ENCODE measurements at places on chromosomes 6 and 20.

- DNase-seq, result no peak
Observed at GRCh38 chr20:32823078-32823477, 3.3 kb downstream of the MAPRE1 start.

- no peak for DNase-seq
Observed at GRCh38 chr20:50195524-50196120, 5.0 kb downstream of the CEBPB start.

DNA sequence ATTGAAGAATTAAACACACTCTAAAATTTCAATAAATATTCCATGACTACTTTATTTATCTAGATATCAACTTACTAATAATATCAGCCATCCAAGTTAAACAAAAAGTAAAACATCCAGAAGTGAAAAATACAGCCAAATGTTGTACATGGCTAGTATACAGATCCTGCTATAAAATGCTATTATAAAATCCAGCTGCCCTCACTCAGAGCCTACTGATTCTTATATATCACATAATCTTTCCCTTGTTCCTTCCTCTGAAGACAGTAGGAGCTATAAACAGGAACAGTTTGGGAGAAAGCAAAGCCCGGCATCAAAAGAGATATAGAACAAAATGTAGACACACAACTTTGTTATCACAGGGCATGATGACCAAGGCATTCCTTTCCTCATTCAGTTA is 212.9 kb downstream of the PLCB4 start:
- no peak for DNase-seq

- no peak for DNase-seq
Observed at GRCh38 chr6:28838289-28838633, 85.5 kb downstream of the TRIM27 start.

DNA sequence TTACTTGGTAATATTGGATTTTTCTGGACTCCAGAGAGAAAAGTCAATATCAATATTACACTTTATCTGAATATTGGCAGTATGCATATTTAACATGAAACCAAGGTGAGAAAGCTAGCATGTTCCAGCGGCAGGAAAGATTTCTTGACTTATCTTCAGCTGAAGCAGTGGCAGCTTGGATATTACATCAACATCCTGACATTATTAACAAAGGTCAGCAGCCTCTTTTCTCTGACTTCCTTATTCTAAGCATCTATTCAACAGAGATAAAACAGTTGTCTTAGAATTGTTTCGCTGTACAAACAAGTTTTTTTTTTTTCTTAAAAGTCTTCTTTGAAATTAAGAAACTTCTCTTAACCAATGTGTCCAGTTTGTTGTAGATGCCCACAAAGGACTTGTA is 11.8 kb downstream of the DCBLD1 start:
- no peak for DNase-seq

GRCh38 chr6:107626645-107627044 is 136.7 kb downstream of the SOBP start:
- DNase-seq, result no peak

GRCh38 chr6:26657256-26657655 is 2.3 kb downstream of the ZNF322 start:
- no peak for DNase-seq

GRCh38 chr6:131029626-131030297 is 33.3 kb downstream of the EPB41L2 start:
- DNase-seq, result no peak

DNA sequence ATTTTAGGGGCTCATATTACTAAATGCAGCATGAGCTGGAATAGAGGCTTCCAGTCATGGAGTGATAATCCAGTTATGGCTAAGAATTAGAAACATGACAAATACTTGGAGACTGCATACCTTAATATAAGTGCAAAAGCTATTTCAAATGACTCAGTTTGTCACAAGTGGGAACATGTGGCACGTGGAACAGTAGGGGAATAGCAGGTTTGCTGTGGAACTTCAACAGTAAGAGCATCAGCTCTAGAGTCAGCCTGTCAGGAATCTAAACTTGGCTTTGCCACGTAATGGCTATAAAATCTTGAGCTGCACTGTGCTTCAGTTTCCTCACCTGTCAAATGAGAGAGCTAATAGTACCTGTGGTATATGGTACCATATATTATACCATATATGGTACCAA is 62.1 kb downstream of the HTR1B start:
- no peak for DNase-seq

DNA sequence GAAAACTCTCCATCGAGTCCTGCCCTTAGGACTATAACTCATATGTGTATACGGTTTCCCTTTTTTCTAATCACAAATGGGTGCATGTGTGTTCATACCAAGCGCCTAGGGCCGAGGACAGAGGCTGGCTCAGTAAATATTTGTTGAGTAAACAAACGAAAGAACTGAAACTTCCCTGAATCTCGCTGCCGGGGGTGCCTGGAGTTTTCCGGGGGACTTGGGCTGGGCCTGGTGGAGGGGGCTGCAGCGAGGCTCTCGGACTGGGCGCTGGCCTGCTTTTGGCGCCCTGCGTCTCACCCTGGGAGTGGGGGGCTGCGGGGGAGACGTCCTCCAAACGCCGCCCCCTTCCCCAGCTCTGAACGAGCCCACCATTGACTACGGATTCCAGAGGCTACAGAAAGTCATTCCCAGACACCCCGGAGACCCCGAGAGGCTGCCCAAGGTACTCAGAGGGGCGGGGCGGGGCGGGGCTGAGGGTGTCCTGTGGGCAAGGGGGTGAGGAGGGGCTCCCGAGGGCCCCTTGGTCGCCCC is 49.0 kb downstream of the CPXM1 start:
- no peak for DNase-seq

GRCh38 chr6:137589067-137589848 is 95.1 kb upstream of the OLIG3 start:
- no peak for DNase-seq

GRCh38 chr6:37323580-37323979 is 30.2 kb upstream of the RNF8 start:
- no peak for DNase-seq

DNA sequence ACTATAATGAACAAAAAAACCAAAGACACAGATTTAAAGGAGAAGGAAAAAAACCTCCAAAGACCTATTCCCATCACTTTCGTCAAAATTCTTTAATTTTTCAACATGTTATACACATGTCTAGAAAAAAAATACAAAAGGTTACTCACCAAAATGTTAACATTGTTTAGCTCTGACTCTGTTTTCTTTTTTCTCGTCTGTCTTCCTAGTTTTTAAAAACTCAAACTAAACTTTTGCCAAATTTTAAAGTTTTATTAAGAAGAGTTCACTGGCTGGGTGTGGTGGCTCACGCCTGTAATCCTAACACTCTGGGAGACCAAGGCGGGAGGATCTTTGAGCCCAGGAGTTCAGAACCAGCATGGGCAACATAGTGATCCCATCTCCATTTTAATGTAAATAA is 10.8 kb downstream of the MCUR1 start:
- DNase-seq, result no peak

GRCh38 chr6:70863343-70863742 is 93.5 kb downstream of the B3GAT2 start:
- DNase-seq, result no peak

- no peak for DNase-seq
Observed at GRCh38 chr20:19824861-19825260, 66.8 kb downstream of the RIN2 start.

GRCh38 chr6:156720691-156721685 is 56.2 kb upstream of the ARID1B start:
- DNase-seq, result no peak

DNA sequence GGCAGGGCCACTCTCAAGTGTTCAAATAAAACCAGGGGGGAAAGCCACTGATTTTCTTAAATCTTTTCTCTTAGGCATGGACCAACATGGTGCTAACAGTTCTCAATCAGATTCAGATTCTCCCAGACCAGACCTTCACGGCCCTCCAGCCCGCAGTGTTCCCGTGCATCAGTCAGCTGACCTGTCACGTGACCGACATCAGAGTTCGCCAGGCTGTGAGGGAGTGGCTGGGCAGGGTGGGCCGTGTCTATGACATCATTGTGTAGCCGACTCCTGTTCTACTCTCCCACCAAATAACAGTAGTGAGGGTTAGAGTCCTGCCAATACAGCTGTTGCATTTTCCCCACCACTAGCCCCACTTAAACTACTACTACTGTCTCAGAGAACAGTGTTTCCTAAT is 41.5 kb upstream of the SMIM28 start:
- DNase-seq, result no peak

DNA sequence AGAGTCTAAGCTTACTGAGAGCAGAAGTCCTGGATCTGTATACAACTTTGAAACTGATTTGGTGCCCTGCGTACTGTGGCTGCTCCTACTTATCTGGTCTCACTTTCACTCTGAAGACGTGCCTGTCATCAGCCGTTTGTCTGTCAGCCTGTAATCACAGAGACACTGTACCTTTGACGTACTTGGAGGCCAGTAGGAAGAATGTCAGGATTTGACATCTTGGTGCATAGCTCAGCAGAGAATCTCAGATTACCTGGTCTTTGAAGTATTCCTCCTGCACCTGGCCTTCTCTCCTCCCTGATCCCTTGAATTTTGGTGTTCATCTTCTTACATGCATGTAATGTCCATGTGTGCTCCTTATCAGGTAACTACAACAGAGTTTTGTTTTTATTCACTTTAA is 37.7 kb downstream of the DSE start:
- no peak for DNase-seq

DNA sequence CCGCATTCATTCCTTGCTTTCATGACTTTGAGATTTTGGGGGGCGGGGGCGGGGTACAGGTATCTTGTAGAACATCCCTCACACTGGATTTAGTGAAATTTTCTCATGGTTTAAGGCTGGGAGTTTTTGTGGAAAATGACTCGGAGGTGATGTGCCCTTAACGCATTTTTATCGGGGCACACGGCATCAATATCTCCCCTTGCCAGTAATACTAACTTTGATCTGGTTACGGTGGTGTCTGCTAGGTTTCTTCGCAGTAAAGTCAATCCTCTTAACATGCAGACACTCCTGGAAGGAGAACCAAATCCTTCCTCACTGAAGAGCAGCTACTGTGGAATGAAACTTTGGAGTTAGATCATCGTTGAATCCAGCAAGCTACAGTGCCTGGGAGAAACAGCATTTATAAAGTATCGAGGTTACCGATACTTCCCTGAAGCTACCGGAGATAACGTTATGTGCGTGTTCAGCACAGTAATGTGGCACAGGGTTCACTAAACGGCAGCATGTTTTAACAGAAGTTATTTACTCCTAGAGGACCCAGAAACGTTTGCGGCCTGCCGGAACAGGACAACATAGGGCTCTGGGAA is 1.2 kb upstream of the DYNLRB1 start:
- no peak for DNase-seq

- no peak for DNase-seq
Observed at GRCh38 chr6:43951063-43951755, 176.0 kb downstream of the MRPL14 start.

DNA sequence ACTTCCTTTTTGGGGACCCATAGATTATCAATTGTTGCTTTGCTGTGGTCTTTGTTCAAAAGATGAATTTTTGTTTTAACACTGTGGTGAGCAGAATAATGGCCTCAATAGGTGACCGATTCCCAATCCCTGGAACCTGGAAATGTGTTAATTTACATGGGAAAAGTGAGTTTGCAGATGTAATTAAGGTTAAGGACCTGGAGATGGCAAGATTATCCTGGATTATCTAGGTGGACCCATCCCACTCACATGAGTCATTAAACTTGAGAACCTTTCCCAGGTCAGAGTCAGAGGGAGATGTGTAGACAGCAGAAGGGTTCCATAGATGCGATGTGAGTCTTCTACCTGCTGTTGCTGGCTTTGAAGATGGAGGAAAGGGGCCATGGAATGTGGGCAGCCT is 36.2 kb upstream of the HBS1L start:
- no peak for DNase-seq

DNA sequence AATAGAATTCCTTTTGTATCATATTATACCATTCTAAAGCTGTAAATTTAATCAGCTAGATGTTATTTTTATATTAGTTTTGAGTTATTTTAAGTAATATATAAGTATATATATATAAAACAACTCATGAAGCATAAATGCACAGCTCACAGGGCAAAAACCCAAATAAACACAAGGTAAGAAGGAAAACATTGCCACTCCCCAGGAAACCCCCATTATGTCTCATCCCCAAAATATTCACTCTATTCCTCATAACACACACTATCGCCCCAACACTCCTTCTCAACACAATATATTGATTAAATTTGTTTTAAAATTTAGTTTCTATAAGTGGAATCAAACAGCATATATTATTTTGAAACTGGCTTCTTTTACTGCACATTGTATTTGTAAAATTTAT is 98.6 kb upstream of the FAM83B start:
- DNase-seq, result no peak

DNA sequence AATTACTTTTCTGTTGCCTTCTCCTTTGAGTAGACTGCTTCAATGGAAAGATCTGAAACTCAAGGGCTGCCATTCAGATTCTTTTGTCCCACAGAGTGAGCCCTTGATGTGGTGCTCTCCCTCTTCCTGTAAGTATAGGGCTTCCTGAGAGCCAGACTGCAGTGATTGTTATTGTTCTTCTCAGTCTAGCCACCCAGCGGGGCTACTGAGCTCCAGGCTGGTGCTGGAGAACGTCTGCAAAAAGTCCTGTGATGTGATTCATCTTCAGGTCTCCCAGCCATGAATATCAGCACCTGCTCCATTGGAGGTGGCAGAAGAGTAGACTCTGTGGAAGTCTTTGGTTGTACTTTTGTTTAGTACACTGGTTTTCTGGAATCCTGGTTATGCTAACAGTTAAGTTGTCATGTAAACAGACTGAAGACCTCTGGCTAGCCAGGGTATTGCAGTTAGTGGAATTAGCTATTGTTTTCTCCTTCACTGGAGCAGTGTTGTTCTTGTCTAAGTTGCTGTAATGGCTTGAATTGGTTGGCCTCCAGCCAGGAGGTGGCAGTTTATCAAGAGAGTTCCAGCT is 240.9 kb downstream of the COL12A1 start:
- no peak for DNase-seq

DNA sequence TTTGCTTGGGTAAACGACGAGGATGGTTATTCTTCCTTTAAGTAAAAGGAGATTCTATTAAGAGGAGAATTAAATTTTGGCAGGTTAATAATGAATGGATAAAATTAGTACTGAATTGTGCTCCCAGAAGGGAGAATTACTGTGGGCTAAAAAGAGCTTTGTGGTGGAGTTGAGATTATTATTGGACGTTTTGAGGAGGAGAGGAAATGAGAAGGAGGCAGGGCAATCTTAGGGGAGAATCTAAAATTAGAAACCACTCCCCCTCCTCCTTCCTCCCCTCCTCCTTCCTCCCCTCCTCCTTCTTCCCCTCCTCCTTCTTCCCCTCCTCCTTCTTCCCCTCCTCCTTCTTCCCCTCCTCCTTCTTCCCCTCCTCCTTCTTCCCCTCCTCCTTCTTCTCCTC is 331.8 kb downstream of the PRL start:
- DNase-seq, result no peak

Measured in D721Med (cell line).